Activated CD4-positive, alpha-beta memory T cell treated with anti-CD3 and anti-CD28 coated beads, Interleukin-2, amount 10 ng/mL, durations not matched to agents 7 days and 5 days (primary cell): ENCODE measurements at places on chromosomes 12 and 14. TPM values are rescaled to one million over a fixed set of nuclear protein-coding genes. Genes with fewer than 3 reads are reported as not detected.

Gene YLPM1
- 55.4 TPM for total RNA-seq

Gene SLC17A8
- total RNA-seq, result not detected

DNA sequence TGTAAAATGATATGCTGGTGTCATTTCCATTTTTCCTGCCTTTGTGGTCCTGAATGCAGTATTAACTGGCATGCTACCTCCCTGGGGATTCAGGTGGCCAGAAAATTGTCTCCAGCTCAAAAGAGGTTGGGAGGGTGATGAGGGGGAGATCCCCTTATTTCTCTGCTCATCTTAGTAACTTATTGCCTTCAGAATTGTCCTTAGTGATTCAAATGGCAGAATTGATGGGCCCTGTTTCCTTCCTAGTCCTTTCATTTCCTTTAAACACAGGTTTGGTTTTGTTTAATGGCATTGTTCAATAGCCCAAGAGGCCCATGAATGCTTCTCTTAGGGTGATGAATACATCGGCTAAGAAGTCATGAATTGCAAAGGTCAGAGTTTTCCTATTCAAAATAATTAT is 207.0 kb downstream of the SLC41A2 start:
- H3K27ac ChIP-seq, result no peak overlapping the region
- DNase-seq, result no peak
- no peak overlapping the region for H3K4me3 ChIP-seq
- H3K27me3 ChIP-seq, result no peaks in the 10 kb centered on the region

GRCh38 chr12:48119834-48120195 is 651 bp downstream of the PFKM start:
- H3K4me3 ChIP-seq, result peak overlapping the region; percentile 96
- H3K4me1 ChIP-seq, result peaks cover 21% of the 10 kb centered on the region

DNA sequence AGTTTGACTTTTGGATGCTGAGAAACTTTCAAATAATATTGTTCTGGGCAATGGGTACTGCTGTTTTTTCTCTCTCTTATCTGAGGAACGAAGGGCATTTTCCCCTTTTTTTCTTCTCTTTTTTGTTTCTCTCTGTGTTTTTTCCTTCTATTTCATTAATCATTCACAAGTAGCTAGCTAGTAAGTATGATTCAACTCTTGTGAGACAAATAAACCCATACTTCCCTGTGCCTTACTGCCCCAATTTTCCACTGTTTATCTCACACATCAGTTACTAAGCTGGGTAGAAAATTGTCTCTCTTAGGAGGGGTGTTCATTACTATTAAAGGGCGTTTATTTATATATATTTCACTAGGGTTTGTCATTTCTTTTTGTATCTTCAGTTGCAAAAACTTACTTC is 437.6 kb downstream of the RERGL start:
- no peaks in the 10 kb centered on the region for H3K27me3 ChIP-seq
- H3K4me3 ChIP-seq, result no peak overlapping the region
- no peaks in the 10 kb centered on the region for H3K4me1 ChIP-seq
- no peak for DNase-seq
- no peaks in the 10 kb centered on the region for H3K36me3 ChIP-seq
- no peak overlapping the region for H3K27ac ChIP-seq

DNA sequence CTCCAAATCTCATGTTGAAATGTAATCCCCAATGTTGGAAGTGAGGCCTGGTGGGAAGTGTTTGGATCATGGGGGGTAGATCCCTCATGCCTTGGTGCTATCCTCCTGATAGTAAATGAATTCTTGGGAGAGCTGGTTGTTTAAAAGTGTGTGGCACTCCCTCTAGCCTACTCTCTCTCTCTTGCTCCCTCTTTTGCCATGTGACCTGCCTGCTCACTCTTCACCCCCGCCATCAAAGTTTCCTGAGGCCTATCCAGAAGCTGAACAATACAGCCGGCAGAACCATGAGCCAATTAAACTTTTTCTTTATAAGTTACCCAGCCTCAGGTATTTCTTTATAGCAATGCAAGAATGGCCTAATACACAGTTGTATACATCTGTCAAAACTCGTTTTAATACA is 62.5 kb downstream of the BCL2L14 start:
- H3K36me3 ChIP-seq, result no peaks in the 10 kb centered on the region
- no peak overlapping the region for H3K27ac ChIP-seq
- no peak for DNase-seq
- peaks cover 15% of the 10 kb centered on the region for H3K27me3 ChIP-seq
- no peak overlapping the region for H3K4me3 ChIP-seq

DNA sequence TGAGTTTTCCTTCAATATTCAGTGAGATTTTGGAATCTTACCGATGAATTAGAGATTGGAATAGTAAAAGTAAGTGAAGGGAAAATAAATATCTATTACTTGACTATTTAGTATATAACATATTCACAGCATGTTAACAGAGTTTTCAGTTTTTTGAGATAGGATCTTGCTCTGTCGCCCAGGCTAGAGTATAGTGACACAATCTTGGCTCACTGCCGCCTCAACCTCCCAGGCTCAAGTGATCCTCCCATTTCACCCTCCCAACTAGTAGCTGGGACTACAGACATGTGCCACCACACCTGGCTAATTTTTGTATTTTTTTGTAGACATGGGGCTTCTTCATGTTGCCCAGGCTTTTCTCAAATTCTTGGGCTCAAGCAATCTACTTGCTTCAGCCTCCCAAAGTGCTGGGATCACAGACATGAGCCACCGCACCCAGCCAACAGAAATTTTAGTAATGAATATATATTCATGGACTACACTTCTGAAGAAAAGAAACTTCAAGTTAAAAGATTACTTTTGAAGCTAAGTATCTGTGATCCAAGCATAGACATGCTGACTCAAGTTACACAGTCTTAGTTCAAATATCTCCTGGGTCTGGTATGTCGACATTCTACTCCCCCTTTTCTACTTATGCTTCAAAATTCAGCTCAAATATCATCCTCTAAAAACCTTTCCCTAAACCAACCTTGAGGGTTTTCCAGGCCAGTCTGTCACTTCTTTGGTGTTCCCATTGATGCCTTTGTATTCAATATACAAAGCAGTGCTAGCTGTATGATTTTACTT is 13.8 kb downstream of the UBE2N start:
- no peak overlapping the region for H3K4me3 ChIP-seq
- H3K4me1 ChIP-seq, result peaks cover 69% of the 10 kb centered on the region
- H3K27ac ChIP-seq, result no peak overlapping the region
- H3K27me3 ChIP-seq, result no peaks in the 10 kb centered on the region

DNA sequence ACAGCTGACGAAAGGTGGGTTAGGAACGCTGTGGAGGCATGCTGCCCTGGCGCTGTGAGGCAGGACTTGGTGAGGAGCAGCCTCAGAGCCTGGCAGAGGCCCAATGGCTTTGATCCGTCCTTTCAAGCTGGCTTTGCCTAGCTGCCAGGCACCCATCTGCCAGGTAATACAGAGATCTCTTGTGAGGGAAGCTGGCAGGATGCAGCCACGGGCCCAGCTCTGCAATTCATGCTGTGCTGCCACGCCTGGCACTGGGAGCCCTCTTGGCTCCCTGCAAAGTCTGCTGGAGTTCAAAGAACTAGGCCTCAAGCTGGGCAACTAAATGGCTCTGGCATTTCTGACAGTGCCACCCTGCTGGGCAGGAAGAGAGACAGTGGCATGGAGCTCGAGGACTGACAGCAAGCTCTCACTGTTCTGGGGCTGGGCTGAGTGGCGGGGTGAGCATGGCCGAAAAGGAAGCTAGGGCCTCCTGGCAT is 18.7 kb downstream of the IQSEC3 start:
- H3K4me3 ChIP-seq, result no peak overlapping the region
- no peak overlapping the region for H3K27ac ChIP-seq
- DNase-seq, result no peak
- no peaks in the 10 kb centered on the region for H3K36me3 ChIP-seq

DNA sequence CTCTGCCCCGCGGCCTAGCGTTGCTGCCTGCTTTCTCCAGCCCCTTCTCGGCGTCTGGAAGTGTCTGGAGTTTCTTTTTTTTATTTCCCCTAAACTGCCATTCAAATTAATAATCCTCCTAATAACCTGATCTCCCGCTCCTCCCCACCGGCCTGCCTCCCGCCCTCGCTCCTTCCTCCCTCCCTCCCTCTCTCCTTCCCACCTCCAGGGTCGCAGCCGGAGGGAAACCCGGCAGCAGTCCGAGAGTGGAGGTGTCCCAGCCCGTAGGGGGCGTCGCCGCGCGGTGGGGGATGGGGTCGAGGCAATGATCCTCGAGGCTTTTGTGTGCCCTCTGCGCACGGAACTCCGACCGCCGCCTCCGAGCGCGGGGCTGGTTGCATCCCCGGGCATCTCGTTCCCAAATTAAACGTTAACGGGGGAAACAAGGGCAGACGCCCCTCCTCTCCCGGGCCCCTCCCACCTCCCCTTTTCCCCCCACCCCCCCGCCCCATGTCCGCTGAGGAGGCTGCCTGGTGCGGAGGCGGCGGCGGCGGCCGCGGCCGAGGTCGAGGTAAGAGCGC is 1.0 kb upstream of the SOCS2 start:
- H3K27ac ChIP-seq, result peak overlapping the region; percentile 90
- H3K4me1 ChIP-seq, result peaks cover 50% of the 10 kb centered on the region
- peak; percentile 75 for DNase-seq
- peaks cover 2% of the 10 kb centered on the region for H3K27me3 ChIP-seq
- H3K4me3 ChIP-seq, result peak overlapping the region; percentile 83

DNA sequence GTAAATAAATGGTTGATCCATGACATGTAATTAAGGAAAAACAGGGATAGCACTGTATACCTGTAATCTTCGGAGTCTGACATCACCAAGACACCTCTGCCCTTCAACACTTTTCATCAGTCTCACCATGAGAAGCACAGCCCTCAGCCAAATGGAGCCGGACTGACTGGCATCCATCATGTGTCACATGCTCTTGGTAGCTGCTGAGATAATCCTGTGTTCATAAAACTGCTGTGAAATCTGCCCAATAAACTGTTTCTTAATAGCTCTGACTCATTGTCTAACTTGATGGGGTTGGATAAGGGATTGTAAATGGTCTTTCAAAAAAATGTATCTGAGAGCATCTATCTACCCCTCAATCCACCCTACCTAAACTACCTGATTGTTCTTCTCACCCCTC is 33.6 kb downstream of the KCNH5 start:
- no peak overlapping the region for H3K27ac ChIP-seq
- H3K4me3 ChIP-seq, result no peak overlapping the region
- no peaks in the 10 kb centered on the region for H3K4me1 ChIP-seq
- H3K27me3 ChIP-seq, result no peaks in the 10 kb centered on the region
- H3K36me3 ChIP-seq, result no peaks in the 10 kb centered on the region
- DNase-seq, result no peak
